ENCODE measurements at places on chromosomes 7 and 10.

DNA sequence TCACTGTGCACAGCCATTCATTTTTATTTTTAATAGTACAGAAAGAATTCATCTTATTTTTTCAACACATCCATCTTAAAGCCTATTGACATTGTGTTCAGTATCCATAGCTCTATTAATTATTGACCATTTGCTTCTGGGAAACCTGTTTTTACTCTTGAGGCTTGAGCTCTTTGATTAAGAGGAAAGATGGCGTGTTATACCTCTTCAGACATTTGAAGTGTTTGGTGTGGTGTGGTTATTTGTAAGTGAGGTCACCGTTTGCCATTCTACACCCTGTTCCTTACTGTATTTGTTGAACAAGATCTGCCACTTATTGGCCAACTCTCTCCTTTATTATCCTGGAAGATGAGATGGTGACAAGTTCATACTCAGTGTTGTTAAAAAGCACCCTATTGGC is 18.4 kb downstream of the C7orf57 start:
- DNase-seq = no peak

GRCh38 chr10:33001908-33002492 is 44.0 kb upstream of the ITGB1 start:
- DNase-seq = no peak

GRCh38 chr7:24828891-24829661 is 71.8 kb upstream of the GSDME start:
- no peak for DNase-seq

GRCh38 chr10:17255512-17255911 is 27.5 kb downstream of the VIM start:
- no peak for DNase-seq

DNA sequence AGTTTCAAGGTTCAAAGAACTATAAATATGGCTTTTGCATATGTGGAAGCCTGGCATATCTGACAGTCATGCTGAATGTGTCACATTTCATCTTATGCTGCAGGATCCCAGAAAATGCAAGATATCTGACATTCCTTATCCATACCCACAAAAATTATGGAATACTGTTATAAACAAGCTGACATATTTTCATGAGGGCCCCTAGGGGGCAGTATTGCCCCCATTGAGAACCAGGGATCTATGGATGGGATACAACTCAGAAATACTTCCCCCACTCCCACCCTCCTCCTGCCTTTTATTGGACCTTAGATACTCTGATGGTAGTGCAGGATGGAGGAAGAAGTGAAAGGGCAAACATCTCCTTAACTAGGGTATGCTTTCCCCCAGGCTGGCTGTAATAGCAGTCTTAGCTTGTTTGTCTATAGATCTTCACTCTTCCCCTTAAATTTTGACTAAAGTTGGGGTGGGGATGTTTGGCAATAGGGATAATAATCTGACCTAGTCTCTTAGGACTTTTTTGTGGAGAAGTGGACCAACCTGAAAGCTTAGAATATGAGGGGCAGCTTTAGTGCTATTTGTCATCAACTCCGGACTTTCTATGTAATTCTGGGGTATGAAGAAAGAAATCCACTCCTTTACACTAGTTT is 3.5 kb upstream of the GNGT1 start:
- peak; percentile 8 for DNase-seq

GRCh38 chr10:98353170-98353569 is 61.8 kb downstream of the PYROXD2 start:
- DNase-seq = no peak

- DNase-seq = no peak
These were observed 53.0 kb downstream of the ARHGAP12 start for GRCh38 chr10:31875608-31876007.

GRCh38 chr10:132487241-132488135 is 50.1 kb upstream of the INPP5A start:
- DNase-seq = no peak

DNA sequence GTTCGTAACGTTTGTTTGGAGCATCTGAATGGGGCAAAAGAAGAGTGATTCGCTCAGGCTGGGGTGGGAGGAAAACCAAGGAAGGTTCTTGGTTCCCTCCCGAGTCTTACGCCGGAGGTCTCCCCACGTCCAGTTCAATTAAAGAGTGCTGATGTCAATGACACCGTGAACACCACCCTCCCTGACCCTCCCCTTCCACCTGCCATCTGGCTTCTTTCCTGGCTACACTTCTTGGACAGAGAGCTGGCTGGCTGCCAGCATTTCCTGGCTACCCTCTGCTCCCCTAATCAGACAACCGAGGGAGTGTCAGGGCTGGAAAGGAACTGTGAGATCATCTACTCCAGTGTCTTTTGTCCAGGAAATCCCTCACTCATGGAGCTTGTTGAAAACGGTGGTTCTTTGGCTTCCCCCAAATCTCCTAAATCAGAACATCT is 24.1 kb upstream of the FFAR4 start:
- DNase-seq = no peak

DNA sequence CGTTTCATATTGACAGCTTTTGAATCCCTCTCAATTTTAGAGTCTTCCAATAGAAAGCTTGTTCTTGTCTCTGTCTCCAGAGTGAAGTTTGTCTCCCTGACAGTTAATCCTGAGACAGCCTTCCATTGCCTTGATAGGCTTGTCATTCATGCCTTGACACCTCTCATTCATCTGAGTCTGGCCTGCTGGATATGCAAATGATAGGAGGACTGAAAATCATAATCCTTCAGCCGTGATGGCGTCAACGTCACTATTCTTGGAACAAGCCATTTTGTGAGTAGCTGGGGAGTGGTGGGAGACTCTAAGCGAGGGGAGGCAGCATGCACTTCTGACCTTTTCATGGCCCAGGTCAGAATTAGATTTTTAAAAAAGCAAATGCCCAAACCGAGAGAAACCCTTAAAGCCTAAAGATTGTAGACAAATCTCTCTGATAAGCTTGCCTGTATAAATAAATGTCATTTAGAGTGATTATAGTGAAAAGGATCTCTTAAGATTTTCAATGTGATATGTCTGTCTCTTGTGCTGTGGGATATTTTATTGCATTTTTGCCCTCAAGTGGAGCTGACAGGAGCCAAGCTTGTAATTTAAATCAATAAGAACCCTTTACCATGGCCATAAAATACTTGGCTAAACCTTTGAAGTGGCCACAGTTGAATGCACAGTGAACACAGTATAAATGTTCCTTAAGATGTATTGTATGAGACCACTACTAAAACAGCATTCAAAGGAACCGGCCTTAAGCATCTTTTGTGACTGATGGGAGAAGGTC is 148.8 kb downstream of the SNX10 start:
- DNase-seq = no peak

GRCh38 chr10:79483948-79484347 is 28.4 kb upstream of the EIF5AL1 start:
- DNase-seq = no peak

DNA sequence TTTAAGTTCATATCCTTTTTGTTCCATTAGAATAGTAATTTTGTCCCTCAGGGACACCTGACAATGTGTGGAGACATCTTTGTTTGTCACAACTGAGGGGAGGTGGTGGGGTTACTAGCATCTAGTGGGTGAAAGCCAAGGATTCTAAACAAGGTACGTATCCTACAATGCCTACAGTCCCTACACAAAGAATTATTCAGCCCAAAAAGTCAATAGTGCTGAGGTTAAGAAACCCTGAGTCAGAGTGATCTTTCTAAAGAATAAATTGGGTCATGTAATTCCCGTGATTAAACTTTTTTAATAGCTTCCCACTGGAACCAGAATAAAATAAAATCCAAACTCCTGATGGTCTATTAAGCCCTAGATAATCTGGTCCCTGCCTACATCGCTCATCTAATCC is 2.7 kb upstream of the ANXA7 start:
- DNase-seq = no peak

DNA sequence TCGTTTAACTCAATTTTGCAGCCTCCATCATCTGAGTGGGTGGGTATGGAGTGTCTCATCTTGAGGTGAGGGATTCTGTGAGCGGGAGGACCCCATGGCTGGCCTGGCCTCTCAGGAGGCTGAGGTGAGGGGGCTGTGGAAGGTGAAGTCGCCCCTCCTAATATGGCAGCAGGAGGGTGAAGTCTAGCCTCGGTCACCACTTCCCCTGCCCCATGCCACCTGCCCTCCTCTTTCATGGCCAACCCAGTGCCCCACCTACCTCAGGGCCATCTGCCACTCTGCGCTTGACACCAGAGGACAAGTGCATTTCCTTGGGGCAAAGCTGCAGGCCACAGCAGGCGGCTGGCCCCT is 8.7 kb downstream of the RASGEF1A start:
- no peak for DNase-seq

GRCh38 chr10:115355162-115355760 is 262.1 kb downstream of the ATRNL1 start:
- peak; percentile 53 for DNase-seq

- DNase-seq = no peak
These were observed 109.6 kb downstream of the TMEM130 start for GRCh38 chr7:98760201-98760651.

DNA sequence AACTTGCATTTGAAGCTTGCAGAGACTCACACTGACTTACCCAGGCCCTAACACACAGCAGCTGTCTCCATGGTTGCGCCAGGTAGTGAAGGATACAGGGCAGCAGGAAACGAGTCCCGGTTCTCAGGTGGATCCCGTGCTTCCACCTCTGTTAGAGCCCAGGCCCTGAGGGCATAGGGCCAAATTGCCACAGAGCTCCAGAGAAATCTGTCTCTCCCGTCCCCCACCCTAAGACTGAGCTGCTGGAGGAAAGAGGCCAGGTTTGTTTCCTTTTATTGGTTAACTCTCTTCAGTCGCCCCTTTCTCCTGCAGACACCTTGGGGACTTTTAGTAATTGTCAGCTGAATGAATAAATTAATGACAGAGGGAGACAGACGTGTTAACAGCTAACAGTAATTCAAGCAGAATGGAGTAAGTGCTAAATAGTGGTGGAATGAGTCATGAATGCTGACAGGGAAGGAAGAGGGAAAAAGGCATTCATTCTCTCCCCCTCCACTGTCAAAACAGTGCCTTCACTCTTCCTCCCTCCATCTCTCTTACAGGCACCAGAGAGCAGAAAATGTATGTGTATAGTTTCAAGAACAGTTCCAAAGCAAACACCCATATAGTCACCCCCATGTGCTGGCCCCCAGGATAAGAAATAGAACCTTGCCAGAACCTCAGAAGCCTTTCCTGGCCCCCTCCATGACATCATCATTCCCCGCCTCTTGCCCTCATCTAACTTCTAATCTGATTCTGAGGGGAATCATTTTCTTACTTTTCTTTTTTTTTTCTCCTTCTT is 16.8 kb upstream of the DLG5 start:
- no peak for DNase-seq

DNA sequence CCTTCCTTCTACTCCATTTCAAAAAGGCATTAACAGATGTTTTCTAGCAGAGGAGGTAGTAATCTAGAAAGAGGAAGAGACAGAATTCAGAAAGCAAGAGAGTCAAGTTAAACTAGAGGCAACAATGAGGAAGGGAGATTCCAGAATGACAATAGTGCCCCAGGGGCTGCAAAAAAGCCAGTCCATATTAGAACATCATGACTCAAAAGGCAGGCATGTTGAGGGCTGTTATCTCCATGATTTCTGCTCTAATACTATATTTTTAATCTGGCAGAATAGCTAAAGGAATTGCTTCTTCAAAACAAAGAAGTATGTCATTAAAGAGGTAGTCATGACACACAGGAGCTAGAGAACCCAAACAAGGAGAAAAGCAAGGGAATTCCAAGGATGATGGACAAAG is 599.6 kb downstream of the INHBA start:
- no peak for DNase-seq

DNA sequence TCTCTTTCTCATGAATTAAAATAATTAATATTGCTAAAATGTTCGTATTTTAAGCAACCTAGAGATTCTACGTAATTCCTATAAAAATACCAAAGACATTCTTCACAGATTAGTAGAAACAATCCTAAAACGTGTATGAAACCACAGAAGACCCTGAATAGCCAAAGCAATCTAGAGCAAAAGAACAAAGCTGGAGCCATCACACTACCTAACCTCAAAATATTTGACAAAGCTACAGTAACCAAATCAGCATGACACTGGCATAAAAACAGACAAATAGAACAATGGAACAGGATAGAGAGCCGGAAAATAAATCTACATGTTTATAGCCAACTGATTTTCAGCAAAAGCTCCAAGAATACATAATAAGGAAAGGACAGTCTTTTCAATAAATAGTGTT is 105.5 kb upstream of the PTN start:
- no peak for DNase-seq

- no peak for DNase-seq
These were observed at the start of gene SVIL for GRCh38 chr10:29634764-29635625. Gene SVIL (minus strand): TSS chr10:29634971. CDS start chr10:29555058, 79,913 bp downstream.

GRCh38 chr7:102836977-102837376 is 75.8 kb upstream of the LRRC17 start:
- no peak for DNase-seq

GRCh38 chr10:133528845-133529575 is 1.8 kb downstream of the CYP2E1 start:
- no peak for DNase-seq

DNA sequence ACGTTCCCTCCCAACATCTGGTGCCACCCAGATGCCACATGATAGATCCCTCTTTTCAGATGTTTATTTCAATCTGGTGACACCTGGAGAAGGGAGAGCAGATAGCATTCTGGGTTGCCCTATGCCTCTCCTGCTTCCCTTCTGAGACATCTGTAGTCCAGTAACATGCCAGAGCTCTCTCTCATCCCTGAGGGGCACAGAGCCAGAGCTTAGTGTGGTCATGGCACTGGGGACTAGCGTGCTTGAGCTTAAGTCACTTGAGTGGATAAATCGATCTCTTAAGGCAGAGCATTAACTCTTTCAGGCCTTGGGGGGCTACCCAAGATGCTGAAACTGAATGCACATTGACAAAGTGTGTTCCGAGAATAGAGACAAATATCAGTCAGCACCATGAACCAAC is 47.9 kb downstream of the WNT2 start:
- DNase-seq = no peak

Data from AML-193 (cell line).